ENCODE measurements at places on chromosomes 6 and 20. TPM values are rescaled to one million over a fixed set of nuclear protein-coding genes. Genes with fewer than 3 reads are reported as not detected.

Gene IL17F
- total RNA-seq: not detected

Gene SMLR1
- total RNA-seq: not detected

Gene SOBP
- total RNA-seq: 0.10 TPM

Gene HLA-DQA2
- 4.7 TPM for total RNA-seq

Gene LAMP5
- 0.84 TPM for total RNA-seq

Gene RIPPLY2
- under 0.01 TPM for total RNA-seq

Gene RBM24
- total RNA-seq: 0.21 TPM

Gene PIM1
- 107 TPM for total RNA-seq

Gene ERMARD
- 10.9 TPM for total RNA-seq

Gene KCNK5
- 0.31 TPM for total RNA-seq

Gene PGBD1
- total RNA-seq: 0.52 TPM

Gene LAMA4
- total RNA-seq: 0.42 TPM

Gene PLCB1
- total RNA-seq: 14.6 TPM

Gene PDYN
- 0.10 TPM for total RNA-seq

Gene STMND1
- not detected for total RNA-seq

Gene DDRGK1
- total RNA-seq: 22.1 TPM

Gene RAD21L1
- 0.10 TPM for total RNA-seq

Gene SH3BGRL2
- total RNA-seq: 26.1 TPM

Gene TRIM10
- 0.21 TPM for total RNA-seq

Gene PBOV1
- not detected for total RNA-seq

Gene MYMX
- not detected for total RNA-seq

Gene KCNS1
- total RNA-seq: not detected

Gene MUCL3
- not detected for total RNA-seq

Gene TPX2
- 1.7 TPM for total RNA-seq

Gene MEI4
- total RNA-seq: 0.10 TPM

Gene PTPRT
- total RNA-seq: under 0.01 TPM

Gene ANGPT4
- total RNA-seq: not detected

Gene CDH22
- not detected for total RNA-seq

Gene SCUBE3
- total RNA-seq: not detected

Gene TMEM244
- total RNA-seq: 0.52 TPM

Gene NOP56
- total RNA-seq: 109 TPM

Gene MAP1LC3A
- total RNA-seq: 3.4 TPM

Gene MAS1
- 0.10 TPM for total RNA-seq

Gene GLP1R
- 0.10 TPM for total RNA-seq

Gene NKAIN2
- not detected for total RNA-seq

Gene CD109
- 3.0 TPM for total RNA-seq

Gene SRXN1
- 35.2 TPM for total RNA-seq

Gene C20orf141
- total RNA-seq: not detected

Gene MATN4
- not detected for total RNA-seq

Gene EPHA7
- under 0.01 TPM for total RNA-seq

Gene RNF5
- 13.2 TPM for total RNA-seq

Gene NKX2-2
- not detected for total RNA-seq

Gene MTFR2
- 3.9 TPM for total RNA-seq

Gene GRM4
- total RNA-seq: under 0.01 TPM

Gene TRAPPC3L
- 2.1 TPM for total RNA-seq

Gene GCNT2
- 6.8 TPM for total RNA-seq

Gene KCNK17
- 0.52 TPM for total RNA-seq

Gene SLC32A1
- total RNA-seq: 0.21 TPM

Gene PROCR
- total RNA-seq: 1.2 TPM

Gene ZC3H12D
- 50.7 TPM for total RNA-seq

Gene MAP7
- total RNA-seq: 0.31 TPM

Gene SPATS1
- not detected for total RNA-seq

Gene BNIP5
- total RNA-seq: not detected

Gene LMBRD1
- 70.5 TPM for total RNA-seq

Gene SCRT2
- total RNA-seq: not detected

Data from mononuclear cell (primary cell).